GM06990 (cell line): ENCODE measurements at places on chromosomes 6 and 20.

DNA sequence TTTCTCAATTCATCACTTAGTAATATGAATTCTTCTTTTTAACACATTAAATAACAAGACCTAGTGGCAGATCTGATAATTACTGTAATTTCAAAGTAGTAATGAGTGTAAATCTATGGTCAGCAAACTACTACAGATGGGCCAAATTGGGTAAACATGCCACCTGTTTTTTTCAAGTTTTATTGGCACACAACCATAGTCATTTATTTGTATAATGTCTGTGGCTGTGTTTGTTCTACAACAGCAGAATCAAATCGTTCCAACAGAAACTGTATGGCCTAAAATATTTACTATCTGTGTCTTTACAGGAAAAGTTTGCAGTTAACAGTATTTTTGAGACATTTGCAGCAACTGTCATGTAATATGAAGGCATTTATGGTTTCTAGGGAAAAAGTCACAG lies 86.1 kb upstream of the EYA2 start:
- no peak for DNase-seq

- no peak for DNase-seq
Measured at GRCh38 chr6:140782941-140783340, 1349.8 kb upstream of the GJE1 start.

DNA sequence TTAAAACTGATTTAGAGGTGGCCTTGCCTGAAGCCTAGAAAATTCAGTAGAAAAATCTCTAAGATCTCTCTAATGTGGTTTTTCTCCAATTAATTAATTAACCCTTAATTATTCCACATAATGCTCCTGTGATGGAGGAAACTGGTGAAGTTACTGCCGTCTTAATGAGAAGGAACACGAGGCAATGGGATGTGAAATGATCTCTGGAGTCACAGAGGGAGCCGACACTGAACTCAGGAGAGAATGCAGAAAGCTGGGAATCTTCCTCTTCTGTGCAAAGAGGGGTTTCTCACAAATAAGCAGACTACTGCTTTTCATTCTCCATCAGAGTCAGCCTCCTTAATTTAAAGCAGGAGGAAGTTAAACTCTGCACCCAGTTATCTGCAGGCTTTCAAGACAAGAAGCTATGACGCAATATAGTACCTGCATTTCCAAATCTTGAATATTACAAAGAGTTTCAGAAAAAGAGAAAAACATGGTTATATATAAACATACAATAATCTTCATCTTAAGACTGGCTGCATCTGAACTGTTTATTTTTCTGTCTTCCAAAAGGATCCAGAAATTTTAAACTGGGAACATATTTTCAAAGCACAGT lies 18.1 kb upstream of the SNRPB2 start:
- DNase-seq: no peak

- no peak for DNase-seq
Measured at GRCh38 chr6:112513175-112513574, 166.0 kb downstream of the RFPL4B start.

DNA sequence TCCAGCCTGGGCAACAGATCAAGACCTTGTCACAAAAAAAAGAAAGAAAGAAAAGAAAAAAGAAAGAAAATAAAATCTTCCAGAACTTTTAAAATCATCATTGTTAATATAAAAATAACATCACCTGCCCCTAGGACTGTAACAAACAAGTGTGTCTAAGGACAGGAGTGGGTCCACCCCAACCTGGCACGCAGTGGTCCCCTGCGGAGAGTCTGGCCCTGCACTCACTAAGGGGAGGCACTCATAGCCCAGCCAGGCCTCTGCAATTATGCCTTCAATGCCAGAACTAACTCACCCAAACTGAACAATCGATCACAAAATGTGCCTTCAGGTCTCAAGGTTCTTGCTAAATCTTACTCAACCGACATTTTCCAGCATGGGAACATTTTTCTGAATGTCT lies 4.8 kb downstream of the GMEB2 start:
- no peak for DNase-seq

DNA sequence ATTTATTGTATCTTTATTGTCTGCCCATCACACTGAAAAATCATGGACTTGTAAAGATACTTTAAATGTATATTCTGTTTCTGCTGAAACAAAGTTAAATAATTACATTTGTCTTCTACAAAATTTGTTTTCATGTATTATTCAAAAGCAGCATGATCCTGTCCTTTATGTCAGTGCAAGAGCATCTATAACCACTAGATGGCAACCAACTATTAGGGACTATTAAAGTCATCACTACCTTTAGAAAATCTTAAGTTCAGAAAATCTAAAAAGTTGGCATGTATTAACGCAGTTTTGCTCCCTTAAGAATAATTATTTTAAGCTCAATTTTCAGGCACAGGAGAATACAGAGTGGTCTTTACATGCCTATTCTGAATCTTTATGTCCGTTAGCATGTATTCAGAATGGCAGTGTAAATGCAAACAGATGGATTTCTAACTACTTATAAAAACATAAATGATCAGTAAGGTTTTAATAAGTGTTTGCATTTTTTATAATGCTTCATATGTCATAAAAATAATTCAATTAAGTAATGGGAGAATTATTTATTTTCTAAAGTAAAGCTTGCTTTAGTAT lies 17.8 kb downstream of the TMEM30A start:
- DNase-seq: no peak

GRCh38 chr20:62097881-62098407 lies 24.3 kb upstream of the LSM14B start:
- DNase-seq: no peak

- no peak for DNase-seq
Measured at GRCh38 chr6:156686301-156686994, 90.7 kb upstream of the ARID1B start.

GRCh38 chr20:58988565-58988882 lies 7.5 kb downstream of the NELFCD start:
- DNase-seq: no peak
